Effector memory CD4-positive, alpha-beta T cell (primary cell): ENCODE measurements at places on chromosomes 4 and X.

DNA sequence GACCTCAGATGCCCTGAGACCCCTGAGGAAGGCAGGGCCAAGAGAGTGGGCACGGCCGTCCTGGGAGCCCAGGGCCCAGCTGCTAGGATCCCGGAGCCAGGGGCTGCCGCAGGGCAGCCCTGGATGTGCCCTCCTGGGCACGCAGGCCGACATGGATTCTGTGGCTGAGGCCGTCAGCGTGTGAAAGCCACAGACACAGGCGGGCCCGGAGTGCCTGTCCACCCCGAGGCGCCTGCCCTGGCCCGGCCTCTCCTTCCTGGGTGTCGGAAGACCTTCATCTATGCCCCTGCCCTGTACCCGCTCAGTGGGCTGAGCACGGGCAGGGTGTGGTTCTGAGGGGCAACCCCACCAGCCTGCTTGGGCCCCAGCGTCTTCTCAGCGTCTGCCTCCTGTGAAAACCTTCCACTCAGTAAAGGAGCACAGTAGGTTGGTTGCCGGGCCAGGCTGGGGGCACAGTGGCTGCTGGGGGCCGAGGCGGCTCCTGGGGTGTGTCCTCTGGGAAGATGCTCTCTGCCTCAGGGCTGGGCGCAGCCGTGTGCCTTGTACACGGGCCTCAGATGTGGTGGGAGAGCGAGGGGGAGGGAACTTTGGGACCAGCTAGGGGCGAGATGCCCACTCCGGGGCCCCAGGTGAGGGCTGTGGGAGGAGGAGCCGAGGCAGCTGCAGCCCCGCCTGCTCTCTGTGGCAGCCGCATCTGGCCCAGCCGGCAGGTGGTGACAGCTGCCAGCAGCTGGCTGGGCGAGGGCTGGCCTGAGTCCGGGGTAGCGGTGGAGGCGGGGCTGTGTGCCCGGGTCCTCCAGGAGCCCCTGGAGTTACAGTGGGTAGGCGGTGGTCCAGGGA is 20.8 kb downstream of the FGFRL1 start:
- no peaks in the 10 kb centered on the region for H3K36me3 ChIP-seq
- no peak for DNase-seq
- H3K27me3 ChIP-seq: no peaks in the 10 kb centered on the region
- H3K4me1 ChIP-seq: no peaks in the 10 kb centered on the region

DNA sequence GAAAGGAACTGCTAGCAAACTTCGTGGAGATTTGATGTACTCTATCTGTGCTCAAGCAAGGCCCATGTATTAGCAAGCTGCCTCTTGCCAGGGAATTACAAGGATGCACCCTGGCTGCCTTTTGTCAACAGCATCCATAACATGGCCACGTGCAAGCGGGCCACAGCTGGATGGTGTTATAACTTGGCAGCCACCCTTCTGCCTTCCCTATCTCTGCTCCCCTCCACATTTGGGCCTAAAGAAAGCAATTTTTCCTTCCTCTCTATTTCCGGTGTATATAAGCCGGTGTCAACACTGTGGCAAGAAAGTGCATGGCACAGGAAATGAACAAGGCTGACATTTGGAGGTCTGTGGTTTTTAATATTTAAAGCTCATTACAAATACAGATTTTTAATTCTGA is 94.8 kb downstream of the CLNK start:
- no peaks in the 10 kb centered on the region for H3K27me3 ChIP-seq
- no peak overlapping the region for H3K4me3 ChIP-seq
- H3K27ac ChIP-seq: no peak overlapping the region
- no peak for DNase-seq

DNA sequence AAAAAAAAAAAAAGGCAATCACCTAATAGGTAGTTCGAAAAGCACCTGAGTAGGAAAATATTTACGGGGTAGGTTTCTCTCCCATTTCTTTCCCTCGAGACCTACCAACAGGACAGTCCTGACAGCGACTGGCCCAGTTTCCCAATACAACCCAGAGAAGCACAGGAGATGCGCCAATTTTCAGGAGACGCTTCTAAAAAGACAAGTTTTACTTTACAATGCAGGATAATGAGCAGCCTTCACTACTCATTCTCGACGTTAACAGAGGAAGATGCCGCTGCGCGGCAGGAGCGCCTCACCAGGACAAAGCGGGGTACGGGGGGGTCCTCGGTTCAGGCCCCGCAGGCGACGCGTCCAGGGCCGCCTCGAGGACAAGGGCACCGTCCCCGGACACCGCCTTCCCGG is 708 bp downstream of the BCLAF3 start:
- no peaks in the 10 kb centered on the region for H3K4me1 ChIP-seq
- peak overlapping the region; percentile 68 for H3K27ac ChIP-seq
- no peaks in the 10 kb centered on the region for H3K27me3 ChIP-seq
- DNase-seq: no peak
- no peaks in the 10 kb centered on the region for H3K36me3 ChIP-seq
- H3K4me3 ChIP-seq: peak overlapping the region; percentile 72

GRCh38 chrX:109343671-109344070 is 138.2 kb downstream of the GUCY2F start:
- H3K27me3 ChIP-seq: no peaks in the 10 kb centered on the region
- H3K27ac ChIP-seq: no peak overlapping the region
- no peaks in the 10 kb centered on the region for H3K4me1 ChIP-seq

GRCh38 chr4:142452161-142452855 is 393.8 kb downstream of the INPP4B start:
- no peaks in the 10 kb centered on the region for H3K4me1 ChIP-seq
- H3K27me3 ChIP-seq: no peaks in the 10 kb centered on the region
- H3K27ac ChIP-seq: no peak overlapping the region
- no peak overlapping the region for H3K4me3 ChIP-seq

- H3K27ac ChIP-seq: no peak overlapping the region
- H3K36me3 ChIP-seq: no peaks in the 10 kb centered on the region
- H3K4me1 ChIP-seq: no peaks in the 10 kb centered on the region
- no peak for DNase-seq
Observed at GRCh38 chrX:5549512-5549911, 679.2 kb downstream of the NLGN4X start.
